Mucosa of gallbladder (tissue), 1 donor: ENCODE measurements at places on chromosomes 11 and 22. TPM values are rescaled to one million over a fixed set of nuclear protein-coding genes. Genes with fewer than 3 reads are reported as not detected.

The RTN4RL2 gene
- total RNA-seq: 19.2 TPM

The CCDC87 gene
- 1.0 TPM for total RNA-seq

The LMO1 gene
- total RNA-seq: not detected

The KLHL35 gene
- total RNA-seq: 1.4 TPM

The RASL10A gene
- total RNA-seq: 1.7 TPM

The OR52I1 gene
- total RNA-seq: not detected

The SMC1B gene
- not detected for total RNA-seq

The LDHAL6A gene
- total RNA-seq: not detected

The ARVCF gene
- total RNA-seq: 44.3 TPM

The BIK gene
- 19.0 TPM for total RNA-seq

The SEC14L2 gene
- total RNA-seq: 35.4 TPM

The PCF11 gene
- total RNA-seq: 46.7 TPM

The RAG2 gene
- total RNA-seq: not detected

The VEGFB gene
- total RNA-seq: 104 TPM

The LRRN4CL gene
- 4.3 TPM for total RNA-seq

The NPAS4 gene
- 1.5 TPM for total RNA-seq
